ENCODE measurements at places on chromosomes 12 and 14. TPM values are rescaled to one million over a fixed set of nuclear protein-coding genes. Genes with fewer than 3 reads are reported as not detected.
A peak's percentile ranks its signal among the peaks of the same experiment; 100 is the strongest.

GRCh38 chr12:132587781-132588180, 22.6 kb downstream of the LRCOL1 start:
- no peak for DNase-seq

- DNase-seq: peak; percentile 39
These were observed 4.8 kb upstream of the LMNTD1 start for GRCh38 chr12:25557830-25558436.

GRCh38 chr12:94091624-94092023, 56.8 kb upstream of the PLXNC1 start:
- no peak for DNase-seq

- DNase-seq: no peak
These were observed 141.7 kb downstream of the RIMBP2 start for GRCh38 chr12:130574402-130574801.

GRCh38 chr14:22522466-22522957, 66.5 kb downstream of the DAD1 start:
- DNase-seq: no peak

GRCh38 chr14:69693145-69693544, 73.8 kb upstream of the SRSF5 start:
- DNase-seq: no peak

Gene TMEM132C
- not detected for total RNA-seq

Gene GPX2
- total RNA-seq: not detected
